Activated CD4-positive, alpha-beta memory T cell treated with anti-CD3 and anti-CD28 coated beads, Interleukin-2, amount 10 ng/mL, durations not matched to agents 7 days and 5 days (primary cell): ENCODE measurements at places on chromosomes 2 and 18.
A peak's percentile ranks its signal among the peaks of the same experiment; 100 is the strongest.

DNA sequence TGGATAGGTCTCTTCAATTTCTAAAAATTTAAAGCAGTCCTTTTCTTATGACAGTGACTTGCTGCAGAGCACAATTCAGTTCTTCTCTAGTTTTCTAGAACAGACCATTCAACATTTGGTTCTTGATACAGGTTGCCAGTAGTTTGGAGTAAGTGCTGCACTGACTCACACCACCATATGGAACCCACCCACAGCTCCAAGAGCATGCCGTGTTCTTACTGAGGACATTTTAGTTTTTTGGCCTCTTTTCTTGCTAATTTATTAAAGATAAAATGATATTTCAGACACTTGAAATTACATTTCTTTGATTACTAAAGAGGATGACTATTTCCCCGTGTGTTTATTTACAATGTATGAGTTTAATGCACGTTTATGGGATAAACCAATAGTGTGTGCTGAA lies 120.0 kb downstream of the COL4A4 start:
- DNase-seq, result no peak

- peak; percentile 22 for DNase-seq
These were observed 23.3 kb upstream of the ROCK1 start for GRCh38 chr18:21134895-21135294.

GRCh38 chr2:67840460-67841068 lies 222.2 kb downstream of the C1D start:
- DNase-seq, result peak; percentile 16

DNA sequence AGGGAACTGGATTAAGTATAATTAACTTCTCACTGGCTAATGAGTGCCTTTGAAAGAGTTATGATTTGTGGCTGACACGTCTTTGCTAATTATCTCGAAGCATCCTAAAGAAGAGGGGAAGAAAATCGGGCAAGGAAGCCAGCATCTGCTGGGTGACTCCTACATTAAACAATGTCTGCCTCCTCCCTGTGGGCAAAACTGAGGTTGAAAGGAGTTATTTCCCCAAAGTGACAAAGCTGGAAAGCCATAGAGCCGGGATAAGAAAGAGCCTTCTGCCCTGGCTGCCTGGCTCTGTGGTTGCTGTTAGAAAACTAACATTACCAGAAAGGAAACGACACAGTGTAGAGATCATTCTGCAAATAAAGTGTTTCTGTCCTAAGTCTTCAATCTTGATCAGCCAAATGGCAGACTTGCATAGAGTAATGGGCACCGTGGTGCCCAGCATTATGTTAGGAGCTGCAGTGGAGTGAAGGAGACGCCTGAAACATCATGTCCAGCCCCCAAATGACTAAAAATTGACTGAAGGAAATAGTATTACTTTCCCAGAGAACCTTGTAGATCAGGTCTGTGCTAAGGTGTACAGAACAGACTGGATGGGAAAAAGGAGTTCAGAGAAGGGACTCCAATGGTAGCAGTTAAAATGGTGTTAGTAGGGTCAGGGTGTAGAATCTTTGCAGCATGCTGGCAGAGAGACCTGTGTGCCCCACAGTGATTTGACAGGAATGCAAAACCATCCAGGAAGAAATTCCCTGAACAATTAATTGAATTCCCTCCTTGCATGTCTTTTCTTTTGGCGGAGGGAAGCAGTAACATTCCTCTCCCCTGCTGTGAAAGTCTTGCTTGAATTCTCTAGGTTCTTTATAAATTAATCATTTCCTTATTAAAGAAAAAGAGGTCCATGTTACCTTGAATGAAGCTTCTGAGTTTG lies 44.4 kb downstream of the ALPK2 start:
- no peak for DNase-seq

DNA sequence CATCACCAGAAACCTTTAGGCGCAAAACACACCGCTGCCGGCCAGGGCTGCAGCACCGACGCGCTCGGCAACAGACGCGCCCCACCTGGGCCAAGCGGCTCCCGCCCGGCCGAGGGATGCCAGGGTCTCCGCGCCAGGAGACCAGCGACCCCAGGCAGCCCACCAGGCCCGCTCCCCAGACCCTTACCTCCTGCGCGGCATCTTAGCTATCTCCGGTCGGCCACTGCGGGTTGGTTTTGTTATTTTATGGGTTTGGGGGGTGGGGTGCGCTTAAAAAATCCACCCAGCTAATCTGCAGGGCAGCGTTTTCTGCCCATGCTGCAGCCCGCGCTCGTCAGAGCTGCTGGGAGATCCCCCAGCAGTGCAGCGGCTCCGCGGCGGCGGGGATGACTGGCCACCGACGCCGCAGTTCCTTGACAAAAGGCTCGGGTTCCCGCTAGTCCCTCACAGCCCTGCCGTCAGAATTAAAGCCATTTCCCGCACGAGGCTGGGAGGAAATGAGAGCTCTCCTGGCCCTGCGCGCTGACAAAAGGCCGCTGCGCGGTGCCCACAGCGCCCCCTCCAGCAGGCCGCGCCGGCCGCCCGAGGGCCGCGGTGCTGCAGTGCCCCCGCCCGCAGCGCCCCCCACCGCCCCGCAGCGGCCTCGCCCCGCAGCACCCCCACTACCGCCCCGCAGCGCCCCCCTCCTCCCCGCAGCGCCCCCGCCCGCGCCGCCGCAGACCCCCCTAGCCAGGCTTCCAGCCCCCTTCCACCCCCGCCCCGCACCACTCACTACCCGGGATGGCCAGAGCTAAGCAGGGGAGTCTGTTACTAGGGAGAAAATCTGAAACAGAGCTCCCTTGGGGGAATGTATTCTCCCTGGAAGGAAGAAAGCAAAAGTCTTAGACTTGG lies at the start of gene ADD2:
ADD2 (minus strand) TSS at position 502 of the 891 bp plus-strand sequence. CDS start 61,792 bp downstream, outside the sequence.
- peak; percentile 49 for DNase-seq

DNA sequence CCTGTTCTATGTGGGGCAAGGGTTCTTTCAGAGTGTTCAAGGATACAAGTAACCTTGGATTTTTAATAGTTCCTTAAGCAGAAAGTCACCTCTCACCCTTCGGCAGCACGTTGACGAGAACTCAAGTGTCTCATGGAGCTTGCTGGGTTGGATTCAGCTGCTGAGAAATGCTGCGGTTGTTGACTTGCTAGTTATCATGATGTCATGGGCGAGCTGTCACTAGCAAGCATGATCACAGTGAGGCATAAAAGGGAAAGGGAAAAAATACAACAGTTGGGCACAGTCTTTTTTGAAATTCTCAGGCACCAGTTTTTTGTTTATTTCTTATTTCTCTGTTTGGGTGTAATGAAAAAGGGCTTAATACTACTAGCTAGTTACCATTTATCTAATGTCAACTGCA lies 53.2 kb downstream of the ADCYAP1 start:
- no peak for DNase-seq

DNA sequence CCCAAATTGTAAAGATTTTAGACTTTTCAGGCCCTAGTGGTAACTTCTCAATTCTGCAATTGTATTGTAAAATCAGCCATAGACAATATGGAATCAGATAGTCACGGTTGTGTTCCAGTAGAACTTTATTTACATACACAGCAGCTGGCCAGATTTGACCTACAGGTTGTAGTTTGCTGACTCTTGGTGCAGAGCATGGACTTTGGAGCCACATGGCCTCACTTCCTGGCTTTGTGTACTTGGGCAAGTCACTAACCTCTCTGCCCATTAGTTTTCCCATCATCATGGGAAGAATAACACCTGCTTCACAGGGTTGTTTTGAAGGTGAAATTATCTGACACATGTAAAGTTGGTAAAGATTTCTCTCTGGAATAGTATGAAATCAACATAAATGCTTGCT lies 147.6 kb downstream of the TMEM200C start:
- no peak for DNase-seq
